ENCODE measurements at places on chromosomes 2 and 18.

GRCh38 chr2:146412625-146413024 lies 1432.2 kb upstream of the ACVR2A start:
- no peak for DNase-seq

DNA sequence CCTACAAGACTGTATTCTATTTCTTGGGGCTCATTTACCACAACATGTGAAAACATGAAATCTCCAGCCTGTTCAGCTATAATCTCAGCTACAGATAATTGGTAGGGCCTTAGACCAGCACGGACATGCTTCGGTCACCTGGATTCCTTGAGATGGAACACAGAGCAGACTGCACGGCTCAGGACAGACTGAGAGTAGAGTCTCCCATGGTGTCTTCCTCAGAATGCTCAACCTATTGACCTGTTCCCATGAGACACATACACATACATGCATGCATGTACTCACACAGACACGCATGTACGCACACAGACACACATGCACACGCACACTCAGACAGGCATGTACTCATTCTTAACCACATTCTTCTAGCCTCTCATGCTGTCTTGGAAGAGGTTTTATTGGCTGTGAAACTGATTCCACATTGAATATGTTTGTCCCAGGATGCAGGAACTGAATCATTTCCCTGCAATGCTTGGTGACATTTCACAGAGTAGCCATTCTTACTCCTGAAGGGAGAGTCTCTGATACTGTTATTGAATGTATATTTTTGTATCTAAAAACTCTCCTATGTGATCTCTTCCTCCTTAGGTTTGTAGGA lies 23.5 kb upstream of the BZW1 start:
- DNase-seq: no peak

GRCh38 chr2:213766062-213766461 lies 481.8 kb downstream of the SPAG16 start:
- no peak for DNase-seq

- no peak for DNase-seq
Observed at GRCh38 chr2:14936426-14936825, 303.9 kb downstream of the LRATD1 start.

GRCh38 chr2:29691391-29691950 lies 229.9 kb downstream of the ALK start:
- DNase-seq: no peak

- no peak for DNase-seq
Observed at GRCh38 chr2:12770300-12770968, 53.7 kb downstream of the TRIB2 start.

GRCh38 chr2:70767079-70767698 lies 811 bp downstream of the ADD2 start:
- no peak for DNase-seq

DNA sequence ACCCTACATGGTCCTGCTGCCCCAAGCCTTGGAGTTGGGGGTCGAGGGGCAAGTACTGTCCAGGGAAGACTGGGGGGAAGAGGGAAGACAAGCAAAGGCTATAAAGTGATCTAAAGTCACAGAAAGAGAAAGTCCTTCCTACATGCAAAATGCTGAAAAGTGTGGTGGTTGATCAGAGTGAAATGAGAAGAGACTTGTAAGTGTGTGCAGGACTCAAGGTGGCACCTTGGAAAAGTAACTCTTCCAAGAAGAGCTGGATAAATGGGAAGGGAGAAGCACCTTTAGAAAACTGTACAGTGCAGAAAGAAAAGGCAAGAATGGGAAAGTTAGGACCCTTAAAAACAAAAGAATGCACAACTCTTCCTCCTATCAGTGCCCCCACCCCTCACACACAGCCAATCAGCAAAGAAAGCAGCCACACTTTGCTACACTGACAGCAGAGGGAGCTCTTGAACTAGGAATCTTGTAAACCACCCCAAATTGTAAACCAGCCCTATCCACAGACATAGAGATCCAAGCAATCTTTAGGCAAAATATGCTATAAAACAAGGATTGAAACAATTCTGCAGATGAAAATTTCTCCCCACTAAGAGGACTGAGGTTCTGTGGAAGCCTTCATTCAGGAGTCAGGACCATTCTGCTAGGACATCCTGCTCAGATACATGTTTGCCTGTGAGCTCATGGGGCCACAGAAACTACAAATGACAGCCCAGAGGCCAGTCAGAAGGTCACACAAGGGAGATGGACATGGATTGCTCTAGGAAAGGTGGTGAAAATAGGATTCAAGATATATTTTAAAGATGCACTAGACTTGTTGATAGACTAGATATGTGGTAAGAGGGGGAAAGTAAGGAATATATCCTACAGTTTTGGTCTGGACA lies 146.4 kb downstream of the FTCDNL1 start:
- no peak for DNase-seq

DNA sequence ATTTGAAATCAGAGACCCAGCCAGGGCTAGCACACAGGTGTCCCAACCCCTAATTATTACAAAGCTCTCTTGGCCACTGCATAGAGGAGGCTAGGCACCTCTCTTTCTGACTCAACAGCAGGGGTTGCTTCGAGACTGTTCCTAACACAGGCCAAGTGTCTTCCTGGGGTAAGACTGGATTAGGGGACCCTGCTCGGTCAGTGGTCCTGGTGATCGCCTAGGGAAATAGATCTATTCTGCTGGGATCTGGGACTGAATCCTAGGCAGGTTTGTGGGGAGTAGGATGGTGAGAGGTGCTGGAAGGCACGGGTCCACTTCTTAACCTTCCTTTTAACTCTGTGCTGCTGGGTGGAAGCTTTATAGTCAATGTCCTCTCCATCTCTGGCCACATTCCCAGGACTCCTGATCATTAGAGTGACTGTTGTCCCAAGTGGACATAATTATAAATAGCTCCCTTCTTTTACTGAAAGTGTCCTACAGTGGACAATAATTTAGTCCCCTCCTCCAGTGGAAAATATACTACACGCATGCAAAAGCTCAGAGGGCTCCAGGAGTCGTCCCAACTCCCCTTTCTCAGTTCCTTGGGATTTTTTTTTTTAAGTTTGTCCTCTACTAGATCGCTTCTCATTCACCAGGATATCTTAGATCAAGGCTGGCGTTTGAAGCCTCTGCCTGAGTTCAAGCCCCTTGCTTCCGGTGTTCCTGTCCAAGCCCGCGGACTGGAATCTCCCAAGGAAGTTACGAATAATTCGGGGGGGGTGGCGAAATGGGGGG lies 1.3 kb upstream of the TRIB2 start:
- no peak for DNase-seq

DNA sequence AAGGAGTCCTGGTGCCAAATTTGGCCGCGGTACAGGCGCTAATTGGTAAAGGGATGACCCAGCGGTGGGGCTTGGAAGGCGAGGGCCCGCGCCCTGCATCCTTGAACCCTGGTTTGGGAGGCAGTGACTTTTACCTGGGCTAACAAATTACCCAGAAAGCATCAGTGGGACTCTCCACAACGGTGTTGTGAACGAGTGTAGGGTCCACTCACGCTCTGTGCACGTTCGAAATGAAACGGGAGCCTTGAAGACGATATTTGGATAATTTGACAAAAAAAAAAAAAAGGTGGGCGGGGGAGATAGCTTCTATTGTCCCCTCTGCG lies 3.0 kb upstream of the PAX3 start:
- DNase-seq: no peak

GRCh38 chr2:143588746-143589145 lies 459.5 kb downstream of the ARHGAP15 start:
- DNase-seq: no peak

DNA sequence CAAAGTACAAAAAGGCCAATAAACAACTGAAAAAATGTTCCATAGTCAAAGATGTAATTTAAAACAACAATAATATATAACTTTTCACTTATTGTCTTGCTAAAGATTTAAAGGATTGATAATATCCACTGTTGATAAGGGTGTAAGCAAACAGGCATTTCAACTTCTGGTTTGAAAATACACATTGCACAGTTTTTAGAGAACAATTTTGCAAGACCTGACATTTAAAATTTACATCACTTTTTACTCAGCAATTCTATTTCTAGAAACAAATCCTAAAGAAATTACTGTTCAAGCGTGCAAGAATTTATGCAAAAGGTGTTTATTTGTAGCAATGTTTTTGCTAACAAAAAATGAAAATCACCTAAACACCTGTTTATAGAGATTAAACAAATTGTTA lies 120.4 kb downstream of the TDRD15 start:
- no peak for DNase-seq

- no peak for DNase-seq
Observed at GRCh38 chr2:3312576-3313345, 64.9 kb downstream of the EIPR1 start.

DNA sequence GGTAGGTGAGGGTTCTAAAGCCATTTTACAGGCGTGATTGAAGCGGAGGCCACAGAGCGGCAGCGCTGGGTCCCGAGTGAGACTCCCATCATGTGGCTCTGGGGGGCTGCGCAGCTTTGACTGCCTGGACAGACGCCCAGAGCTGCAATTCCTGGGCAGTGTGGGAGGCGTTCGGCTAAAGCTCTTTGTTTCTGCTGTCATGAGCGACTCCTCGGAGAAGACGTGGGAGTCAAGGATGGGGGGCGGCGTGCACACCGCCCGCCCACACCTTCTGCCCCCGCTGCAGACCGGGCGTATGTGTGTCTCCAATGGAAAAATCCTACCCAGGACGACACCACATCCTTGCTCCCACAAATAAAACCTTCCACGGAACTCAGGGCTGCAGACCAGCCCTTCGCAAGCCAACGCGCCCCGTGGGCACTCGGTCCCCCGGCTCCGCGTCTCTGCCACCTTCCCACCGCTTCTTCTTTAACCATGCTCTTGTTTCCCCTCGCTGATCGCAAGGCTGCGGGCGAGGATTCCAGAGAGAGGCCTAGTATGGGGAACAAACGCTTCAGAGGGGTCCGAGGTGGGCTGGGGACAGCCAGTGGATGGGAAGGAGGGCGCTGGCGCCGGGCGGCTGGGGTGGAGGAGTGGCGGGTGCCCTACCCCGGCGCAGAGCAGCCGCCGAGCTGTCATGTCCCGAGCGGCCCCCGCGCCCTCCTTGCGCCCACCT lies 680 bp upstream of the LBH start:
- no peak for DNase-seq

DNA sequence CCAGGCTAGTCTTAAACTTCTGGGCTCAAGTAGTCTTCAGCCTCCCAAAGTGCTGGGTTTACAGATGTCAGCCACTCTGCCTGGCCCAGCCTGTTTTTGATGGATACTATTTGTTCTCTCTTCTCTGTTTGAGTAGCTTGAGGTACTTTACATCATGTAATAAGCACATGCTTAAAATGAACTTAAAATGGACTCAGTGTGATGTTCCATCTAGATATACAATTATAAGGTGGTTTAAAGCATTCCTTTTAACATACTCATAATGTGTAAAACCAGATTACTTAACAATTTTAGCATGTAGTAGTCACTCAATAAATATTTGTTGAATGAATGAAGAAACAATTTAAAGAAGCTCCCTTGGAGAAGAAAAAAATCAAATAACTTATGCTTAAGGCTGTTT lies 9.6 kb downstream of the PTPRM start:
- no peak for DNase-seq

DNA sequence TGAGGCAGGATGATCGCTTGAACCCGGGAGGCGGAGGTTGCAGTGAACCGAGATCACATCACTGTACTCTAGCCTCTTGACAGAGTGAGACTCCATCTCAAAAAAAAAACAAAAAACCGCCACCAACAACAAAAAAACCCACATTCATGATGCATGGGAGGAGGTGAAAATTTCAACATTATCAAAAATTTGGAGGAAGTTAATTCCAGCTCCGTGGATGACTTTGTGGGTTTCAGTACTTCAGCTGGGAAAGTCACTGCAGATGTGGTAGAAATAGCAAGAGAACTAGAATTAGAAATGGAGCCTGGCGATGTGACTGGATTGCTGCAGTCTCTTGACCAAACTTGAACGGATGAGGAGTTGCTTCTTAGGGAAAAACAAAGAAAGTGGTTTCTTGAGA lies 74.3 kb downstream of the PRKCE start:
- DNase-seq: no peak

- no peak for DNase-seq
Observed at GRCh38 chr2:402721-403120, 114.8 kb upstream of the ALKAL2 start.

GRCh38 chr2:235319095-235319494 lies 174.7 kb upstream of the AGAP1 start:
- DNase-seq: no peak

DNA sequence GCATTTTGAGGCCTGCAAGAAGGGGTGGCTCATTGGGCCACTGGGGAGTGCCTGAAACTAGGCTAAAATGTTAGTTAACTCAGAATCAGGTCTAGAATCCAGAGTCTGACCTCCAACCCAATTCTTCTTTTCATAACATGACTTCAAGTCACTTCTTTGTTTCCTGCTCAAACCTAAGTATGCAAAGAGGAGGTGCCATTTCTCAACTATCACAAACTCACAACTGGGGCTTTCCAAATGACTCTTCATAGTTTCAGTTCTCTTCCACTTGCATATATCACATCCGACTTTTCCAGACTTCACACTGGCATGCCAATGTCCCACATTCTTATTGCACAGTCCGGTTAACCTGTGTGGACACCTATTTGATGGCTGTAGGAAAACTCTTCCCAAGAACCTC lies 211.6 kb downstream of the TCF4 start:
- DNase-seq: no peak

DNA sequence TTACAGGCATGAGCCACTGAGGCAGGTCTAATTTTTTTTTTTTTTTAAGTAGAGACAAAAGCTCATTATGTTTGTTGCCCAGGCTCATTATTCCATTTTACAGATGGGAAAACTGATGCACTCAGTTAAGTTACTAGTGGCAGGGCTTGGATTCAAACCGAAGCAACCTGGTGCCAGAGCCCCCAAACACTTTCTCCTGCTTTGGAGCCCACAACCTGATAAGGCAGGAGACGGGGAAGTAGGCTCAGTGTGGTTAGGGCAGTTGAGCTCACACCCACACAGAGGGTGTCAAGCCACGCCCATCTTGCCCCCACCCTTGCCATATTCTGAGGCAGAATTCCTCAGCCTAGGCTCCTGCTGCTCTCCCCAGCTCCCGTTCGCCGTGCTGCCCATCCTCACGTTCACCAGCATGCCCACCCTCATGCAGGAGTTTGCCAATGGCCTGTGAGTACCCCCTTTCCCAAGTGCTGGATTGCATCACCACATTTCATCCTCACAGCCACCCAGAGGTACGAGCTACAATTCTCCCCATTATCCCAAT lies 5.8 kb upstream of the CTDSP1 start:
- DNase-seq: no peak

DNA sequence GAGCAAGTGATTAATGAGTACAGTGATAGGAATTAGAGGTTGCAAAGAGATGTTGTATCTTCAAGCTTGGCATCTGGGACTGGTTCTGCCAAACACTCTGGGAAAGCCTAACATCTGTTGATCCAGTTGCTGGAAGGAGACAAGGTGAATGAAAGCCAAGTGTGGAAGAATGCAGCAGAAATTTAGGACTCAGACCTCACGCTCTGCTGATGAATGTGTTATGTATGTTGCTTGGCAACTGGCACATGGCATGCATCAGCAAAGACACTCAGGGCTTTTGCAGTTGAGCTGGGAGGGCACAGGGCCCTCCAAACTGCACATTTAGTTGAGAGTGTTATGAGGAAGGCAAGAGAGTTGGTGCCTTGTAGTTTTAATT lies 105.5 kb downstream of the COLEC12 start:
- no peak for DNase-seq

- no peak for DNase-seq
Observed at GRCh38 chr2:75896779-75897366, 186.2 kb upstream of the GCFC2 start.

GRCh38 chr2:74414881-74415761 lies 6.3 kb downstream of the C2orf81 start:
- no peak for DNase-seq

Data from stimulated activated CD4-positive, alpha-beta T cell treated with anti-CD3 and anti-CD28 coated beads, Interleukin-1b, Interleukin-23, amount 100 ng/mL, for 1 hour (primary cell).